H54 (cell line): ENCODE measurements at places on chromosomes 7 and 10.

- DNase-seq: no peak
Measured at GRCh38 chr10:36301539-36301938, 659.4 kb upstream of the FZD8 start.

DNA sequence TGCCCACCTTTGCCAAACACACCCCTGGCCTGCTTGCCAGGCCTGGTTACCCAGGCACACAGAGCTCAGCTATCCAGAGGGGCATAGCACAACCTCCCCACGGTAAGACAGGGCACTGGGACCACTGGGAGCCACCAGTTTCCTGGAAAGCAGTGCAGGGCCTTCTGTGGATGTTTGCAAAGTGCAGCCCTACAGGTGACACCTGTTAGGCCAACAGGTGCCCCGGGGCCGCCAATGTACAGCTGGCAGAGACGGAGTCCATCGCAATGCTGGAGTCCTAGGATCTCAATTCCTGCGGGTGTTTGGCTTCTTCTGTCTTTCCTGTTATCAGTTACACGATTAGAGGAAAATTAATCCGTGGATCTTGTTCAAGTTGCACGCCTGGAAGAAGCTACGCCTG, 94.9 kb downstream of the NPTX2 start:
- DNase-seq: no peak

DNA sequence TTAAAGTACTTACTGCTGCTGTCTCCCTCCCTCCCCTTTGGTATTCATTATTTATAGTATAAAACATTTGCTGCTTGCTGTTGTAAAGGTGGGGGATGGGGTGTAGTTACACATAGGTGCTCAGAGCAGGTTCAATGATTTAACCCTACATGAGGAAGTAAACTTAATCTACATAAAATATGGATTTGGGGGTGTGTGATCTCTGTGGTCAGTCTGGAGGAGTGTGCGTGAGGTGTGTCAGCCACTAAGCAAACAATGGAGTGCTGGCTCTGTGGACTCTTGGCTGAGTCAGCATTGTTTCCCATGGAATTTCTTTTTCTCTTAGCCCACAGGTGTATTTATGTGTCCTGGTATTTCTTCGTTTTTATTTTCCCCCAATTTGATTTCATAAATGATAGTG, 133.9 kb downstream of the AUTS2 start:
- no peak for DNase-seq

DNA sequence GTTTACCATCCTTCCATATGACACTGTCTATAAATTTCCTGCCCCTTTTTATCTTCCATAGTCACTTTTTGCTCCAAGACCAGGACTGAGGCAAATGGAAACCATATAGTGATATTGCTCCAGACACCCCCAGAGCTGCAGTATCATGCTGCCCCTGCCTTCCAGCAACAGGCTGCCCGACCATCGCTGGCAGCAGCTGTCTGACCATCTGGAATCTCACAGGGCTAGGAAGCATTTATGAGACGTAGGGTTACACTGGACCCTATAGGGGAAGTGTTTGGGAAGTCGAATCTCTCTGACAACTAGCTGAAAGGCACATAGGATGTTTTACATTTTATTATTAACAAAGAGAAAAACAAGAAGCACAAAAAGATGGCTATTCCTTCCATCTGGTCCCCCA, 19.4 kb downstream of the ENO4 start:
- DNase-seq: no peak

DNA sequence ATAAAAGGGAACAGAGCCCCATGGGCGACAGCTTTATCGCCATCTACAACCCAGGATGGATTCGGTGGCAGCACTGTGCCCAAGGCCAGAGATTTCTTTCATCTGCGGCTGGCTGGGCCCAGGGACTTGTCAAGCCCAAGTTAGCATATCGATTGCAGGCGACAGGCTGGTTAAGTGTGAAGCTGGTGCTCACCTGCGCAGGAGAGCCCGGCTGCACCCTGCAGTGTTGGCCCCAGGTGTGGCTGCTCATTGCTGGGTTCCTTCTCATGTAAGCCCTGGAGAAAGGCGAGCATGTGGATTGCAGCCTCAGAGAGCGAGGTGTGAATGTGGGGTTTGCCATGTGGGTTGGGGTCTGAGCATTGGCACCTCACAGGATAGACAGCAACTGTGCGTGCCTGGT, 40.6 kb upstream of the LRRC4 start:
- DNase-seq: no peak

GRCh38 chr10:12340937-12341336, 8.4 kb upstream of the CAMK1D start:
- DNase-seq: no peak

DNA sequence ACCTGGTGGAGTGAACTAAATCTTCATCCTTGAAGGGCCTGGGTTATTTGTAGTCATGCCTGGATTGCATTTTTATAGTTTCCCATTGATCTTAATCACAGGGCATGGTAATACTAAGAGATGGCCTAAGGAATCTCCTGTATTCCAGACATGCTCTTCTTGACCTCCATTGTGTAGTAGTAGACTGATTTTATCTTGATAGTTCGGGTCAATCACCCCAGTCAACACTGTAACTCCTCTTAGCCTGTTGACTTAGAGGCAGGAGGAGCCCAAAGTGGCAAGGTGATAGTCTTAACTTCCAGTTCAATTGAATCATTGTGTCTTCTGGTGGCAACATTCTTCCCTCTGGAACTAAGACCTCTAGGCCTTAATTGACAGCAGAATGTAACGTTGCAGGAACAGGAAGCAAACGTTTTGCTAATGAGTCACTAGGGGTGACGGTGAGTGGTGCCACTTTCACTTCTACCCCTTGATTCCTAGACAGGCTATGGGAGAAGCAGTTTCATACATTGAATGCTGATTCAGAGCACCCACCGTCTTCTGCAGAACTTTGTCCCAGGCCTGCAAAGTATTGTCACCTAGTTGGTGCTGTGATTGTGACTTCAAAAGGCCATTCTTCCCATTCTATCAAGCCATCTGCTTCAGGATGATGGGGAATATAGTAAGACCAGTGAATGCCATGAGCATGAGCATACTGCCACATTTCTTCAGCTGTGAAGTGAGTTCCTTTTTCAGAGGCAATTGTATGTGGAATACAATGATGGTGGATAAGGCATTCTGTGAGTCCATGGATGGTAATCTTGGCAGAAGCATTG, 24.0 kb upstream of the PAPSS2 start:
- DNase-seq: no peak

- DNase-seq: no peak
Measured at GRCh38 chr7:132398253-132398925, 177.9 kb downstream of the PLXNA4 start.

DNA sequence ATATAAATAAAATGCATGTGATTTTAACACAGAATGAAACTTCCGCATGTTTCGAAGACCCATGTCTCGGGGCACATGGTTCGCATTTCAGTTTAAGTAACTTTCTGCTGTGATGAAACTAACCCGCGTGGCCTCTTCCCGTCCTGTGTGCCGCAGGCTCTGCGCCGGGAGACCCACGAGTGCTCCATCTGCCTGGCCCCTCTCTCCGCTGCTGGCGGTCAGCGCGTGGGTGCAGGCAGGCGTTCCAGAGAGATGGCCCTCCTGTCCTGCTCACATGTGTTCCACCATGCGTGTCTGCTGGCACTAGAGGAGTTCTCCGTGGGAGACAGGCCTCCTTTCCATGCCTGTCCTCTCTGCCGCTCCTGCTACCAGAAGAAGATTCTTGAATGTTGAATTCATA, 35.7 kb downstream of the RNF32 start:
- DNase-seq: no peak
